ENCODE measurements at places on chromosomes 4 and X.
A peak's percentile ranks its signal among the peaks of the same experiment; 100 is the strongest.

GRCh38 chr4:1337376-1337831 lies 9.6 kb upstream of the UVSSA start:
- no peak for DNase-seq

- DNase-seq = no peak
These were observed 119.0 kb downstream of the APBB2 start for GRCh38 chr4:41095192-41095872.

DNA sequence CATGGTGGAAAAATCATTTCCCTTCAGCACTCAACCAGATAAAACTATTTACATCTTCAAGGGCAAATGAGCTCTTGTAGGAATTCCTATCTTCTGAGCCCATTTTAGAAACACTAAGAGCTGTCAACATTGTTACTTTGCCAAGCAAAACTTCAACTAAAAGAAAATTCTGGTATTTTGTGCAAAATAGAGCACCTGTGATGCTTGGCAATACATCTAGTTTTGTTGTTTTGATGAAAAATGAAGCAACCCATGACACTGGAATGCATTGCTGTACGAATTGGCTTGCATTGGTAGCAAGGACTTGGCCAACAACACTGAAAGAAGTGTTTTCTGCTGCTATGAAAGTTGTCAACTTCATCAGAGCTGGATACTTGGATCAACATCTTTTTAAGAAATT lies 194.4 kb downstream of the COX18 start:
- DNase-seq = no peak

DNA sequence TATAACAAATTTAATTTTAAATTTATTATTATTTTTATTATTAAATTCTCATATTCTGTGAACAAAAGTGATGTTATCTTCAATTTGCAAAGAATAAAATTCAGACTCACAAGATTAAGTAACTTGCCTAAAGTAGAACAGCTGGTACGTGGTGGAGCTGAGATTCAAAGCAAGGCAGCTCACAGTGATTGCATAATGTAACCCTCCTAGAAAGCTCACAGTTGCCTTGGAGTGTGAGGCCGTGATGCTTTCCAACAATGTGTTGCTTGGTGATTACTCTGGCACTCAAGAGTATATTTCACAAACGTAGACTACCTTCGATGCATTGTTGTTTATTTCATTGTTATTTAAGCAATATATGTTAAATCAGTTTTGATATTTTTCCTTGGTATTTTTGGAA lies 1039.2 kb upstream of the PABPC4L start:
- no peak for DNase-seq

- DNase-seq = peak; percentile 68
These were observed 47.7 kb downstream of the TIGD2 start for GRCh38 chr4:89158884-89159503.

DNA sequence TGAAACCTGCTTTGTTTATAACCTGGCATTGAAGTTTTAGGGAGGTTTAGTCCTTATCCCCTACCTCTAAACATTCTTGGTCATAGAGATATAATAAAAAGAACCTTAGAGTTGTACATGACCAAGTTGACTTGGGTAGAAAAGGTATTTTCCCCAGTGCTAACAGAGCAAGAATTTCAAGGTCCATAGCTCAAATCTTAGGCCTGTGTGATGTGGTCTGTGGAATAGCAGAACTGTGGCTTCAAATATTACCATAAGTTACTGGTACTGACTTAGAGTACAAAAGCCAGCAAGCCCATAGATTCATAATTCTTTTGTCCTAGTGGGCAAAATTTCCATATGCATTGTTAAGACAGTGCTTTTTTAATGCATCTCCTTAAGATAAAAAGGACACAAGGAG lies 91.2 kb downstream of the GPRIN3 start:
- no peak for DNase-seq

DNA sequence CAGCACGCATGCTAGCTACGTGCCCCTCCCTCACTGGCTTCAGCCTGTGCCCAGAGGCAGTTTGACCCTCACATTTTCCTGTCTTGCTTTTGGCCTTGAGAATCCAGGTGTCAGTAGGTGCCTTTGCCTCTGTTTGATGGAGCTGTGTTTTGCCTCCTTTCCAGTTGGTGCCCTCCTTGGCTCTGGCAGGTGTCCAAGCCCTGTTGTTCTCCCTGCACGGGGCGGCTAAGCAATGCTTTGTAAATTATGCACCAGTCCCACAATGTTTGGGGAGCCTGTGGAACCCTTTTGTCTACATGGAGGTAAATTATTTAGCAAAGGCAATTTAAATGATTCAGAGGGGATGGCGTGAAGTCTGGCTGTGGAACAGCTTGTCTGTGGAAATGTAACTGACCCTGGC lies 202.9 kb upstream of the BOD1L1 start:
- no peak for DNase-seq

- DNase-seq = peak; percentile 65
These were observed 685 bp downstream of the COMMD8 start for GRCh38 chr4:47462799-47463234.

- peak; percentile 49 for DNase-seq
These were observed 129.6 kb downstream of the DHRSX start for GRCh38 chrX:2371026-2371711.

DNA sequence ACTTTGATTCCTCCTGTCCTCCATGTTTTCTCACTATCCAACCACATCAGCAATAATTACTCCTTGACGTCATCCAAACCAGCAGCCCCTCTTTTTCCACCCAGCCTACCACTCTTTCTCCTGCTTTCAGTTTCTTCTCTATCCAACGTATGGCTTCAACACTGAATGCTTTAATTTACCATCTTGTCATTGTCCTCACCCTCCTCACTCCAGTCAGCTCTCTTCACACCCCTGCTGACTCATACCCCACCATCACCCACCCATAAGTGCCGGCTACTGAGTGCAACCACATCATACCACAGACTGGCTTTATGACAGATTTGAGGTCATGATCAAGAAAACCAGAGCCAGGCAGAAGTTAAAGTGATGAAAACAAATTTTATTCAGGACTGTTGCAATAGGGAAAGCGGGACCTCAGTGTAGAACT lies 9.8 kb upstream of the ANXA5 start:
- DNase-seq = no peak

- DNase-seq = no peak
These were observed 139.0 kb downstream of the UNC5C start for GRCh38 chr4:95409750-95410149.

DNA sequence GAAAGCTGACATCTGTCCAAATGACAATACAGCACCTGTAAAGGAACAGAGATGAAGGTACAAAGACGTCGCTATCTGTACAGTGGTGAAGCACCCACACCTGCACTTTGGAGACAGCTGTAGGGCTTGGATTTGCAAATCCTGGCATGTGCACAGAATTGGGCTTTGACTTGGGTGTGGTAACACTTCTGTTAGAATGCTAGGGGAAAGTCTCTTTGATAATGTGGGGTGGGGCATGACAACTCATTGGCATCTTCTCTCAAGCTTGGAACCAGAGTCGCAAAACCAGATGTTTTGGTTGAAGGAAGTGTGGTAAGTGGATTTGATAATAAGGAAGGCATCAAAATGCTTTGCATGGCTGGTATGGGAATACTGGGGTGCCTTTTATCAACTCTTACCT lies 55.5 kb downstream of the VCX3B start:
- no peak for DNase-seq
